ENCODE measurements at places on chromosomes 2 and 18.
A peak's percentile ranks its signal among the peaks of the same experiment; 100 is the strongest.

DNA sequence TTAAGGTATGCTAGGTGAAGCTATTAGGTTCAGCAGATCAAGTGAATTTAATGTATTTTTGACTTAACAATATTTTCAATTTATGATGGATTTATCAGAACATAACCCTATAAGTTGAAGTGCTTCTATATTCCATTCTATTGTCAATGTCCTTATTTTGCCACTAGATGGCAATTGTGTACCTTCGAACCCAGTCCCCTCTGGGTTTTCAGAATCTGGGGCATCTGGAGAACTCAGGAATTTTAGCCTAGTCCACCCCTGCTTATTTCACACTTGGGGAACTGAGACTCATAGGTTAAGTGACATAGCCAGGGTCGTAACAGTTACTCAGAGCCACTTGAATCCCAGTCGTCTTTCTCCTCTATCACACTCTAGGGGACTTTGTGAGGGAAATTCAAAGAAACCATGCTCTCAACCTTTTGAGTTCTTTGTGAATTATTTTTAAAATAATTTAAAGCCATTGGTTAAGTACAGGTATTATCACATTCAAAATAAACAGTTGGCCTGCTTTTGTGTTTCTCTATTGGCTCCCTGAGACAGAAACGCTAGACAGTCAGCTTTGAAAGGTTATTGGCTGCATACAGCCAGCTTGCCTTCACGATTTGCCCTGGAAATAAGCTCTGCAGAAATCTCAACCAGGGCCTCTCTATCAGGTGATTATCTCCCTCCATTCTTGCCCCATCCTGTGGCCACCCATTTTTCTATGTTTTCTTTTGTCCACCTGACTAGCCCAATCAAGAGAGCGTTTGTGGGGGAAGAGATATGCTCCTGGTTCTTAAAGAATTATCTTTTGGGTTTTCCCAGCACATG is 145.0 kb downstream of the TTC27 start:
- peak; percentile 14 for DNase-seq

DNA sequence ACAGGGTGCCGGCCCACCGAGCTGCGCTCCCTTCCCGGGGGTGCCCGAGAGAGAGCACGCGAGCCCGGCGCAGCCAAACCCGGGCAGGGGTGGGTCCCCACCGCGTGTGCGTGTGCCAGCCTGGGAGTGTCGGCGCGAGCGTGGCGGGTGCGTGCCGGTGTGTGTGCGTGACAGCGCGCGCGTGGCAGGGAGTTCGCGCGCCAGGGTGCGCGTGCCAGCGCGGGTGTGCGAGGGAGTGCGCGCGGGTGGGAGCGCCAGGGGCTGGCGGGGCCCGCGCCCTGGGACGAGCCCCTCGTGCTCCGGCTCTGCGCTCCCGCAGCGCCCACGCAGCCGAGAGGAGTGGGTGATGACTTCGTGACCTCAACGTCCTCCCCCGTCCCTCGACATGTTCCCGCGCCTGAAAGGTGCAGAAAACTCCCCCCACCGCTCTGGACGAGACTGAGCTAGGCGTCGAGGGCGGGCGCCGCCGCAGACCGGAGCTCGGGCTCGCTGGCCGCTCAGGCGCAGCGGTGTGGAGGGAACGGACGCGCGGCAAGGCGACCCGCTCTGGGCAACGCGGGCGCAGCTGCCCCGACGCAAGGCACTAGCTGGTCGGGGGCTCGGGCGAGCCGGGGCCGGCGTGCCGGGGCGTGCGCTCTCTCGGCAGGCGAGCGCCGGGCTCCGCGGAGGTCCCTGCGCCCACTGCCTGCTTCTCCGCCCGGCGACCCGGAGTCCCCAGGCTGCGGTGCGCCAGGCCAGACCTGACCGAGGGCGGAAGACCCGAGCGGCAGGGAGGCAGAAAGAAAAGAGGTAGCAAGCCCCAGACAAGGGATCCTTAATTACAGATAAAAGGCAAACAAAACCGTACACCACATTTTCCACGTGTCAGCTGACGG is 582.8 kb downstream of the ZEB2 start:
- DNase-seq: no peak

DNA sequence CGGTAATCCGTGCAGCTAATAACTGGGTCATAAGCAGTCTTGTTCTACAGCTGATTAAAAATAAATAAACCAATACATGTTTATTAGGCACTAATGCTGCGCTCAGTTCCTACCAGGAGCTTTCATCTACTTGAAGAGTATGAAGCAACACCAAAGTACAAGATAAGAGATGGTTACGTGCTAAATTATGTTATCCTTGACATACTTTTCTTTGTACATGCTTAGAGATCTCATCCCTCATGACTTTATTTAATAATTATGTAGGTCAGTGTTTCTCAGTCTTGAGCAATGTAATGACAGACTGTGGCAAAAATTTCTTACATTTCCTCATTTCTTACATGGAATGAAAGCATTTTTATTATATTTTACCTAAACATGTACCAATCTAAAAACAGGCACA is 54.6 kb upstream of the COBLL1 start:
- DNase-seq: peak; percentile 80

DNA sequence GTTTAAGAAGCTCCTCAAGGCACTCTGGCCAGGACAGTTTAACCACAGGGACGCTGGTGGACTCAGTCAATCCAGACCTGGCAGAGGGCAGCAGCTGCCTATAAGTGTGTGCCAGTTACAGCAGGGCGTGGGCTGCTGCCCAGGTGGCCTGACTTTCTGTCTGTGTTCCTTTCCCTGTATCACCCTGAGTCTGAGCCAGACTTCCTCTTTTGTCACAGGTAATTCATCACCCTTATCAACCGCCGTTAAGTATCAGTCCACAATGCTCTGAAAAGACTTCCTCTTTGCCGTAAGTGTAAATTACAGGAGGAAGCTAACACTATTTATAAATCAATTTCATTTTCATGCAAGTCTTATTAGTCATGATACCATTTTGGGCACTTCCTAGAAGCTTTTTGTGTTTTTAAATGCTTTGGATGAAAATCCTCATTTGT is 7.0 kb downstream of the LPIN1 start:
- peak; percentile 31 for DNase-seq

DNA sequence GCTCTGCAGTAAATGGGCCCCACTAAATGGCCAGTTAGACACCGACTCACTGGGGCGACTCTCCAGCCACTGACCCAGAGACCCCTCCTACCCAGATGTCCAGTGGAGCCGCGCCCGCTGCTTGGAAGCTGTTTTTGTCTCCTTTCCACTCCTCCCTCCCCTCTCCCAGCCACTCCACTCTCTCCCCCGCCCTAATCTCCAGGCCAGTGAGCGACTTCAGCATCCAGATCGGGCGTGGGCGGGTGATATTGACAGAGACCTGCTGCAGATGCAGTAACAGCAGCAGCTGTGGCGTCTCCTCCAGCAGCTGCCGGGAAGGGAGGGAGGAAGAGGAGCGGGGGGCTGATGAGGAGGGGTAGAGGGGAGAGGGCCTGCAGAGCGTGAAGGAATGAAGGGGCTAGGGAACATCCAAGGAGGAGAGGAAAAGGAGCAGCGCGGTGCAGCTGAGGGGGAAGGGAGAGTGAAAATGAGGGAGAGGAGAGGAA is at the start of gene SCN7A:
SCN7A (minus strand) TSS at position 110 of the 485 bp plus-strand sequence. CDS start 16,553 bp downstream, outside the sequence.
- DNase-seq: no peak

DNA sequence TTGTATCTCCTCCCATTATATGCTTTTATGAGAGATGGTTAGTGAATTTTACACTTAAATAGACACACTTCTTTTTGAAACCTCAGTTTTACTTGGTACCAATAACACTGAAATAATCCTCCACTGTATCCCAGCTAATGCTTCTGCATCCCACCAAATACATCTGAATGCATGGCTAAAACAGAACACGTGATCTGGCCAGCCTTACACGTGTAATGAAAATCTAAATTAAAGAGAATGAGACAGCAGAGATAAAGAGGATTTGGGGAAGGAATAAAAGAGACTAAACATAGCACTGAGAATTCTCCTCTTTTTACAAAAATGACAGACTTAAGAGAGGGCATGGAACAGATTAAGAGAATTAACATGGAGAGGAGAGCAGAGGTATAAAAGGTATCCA is 612.2 kb downstream of the NRXN1 start:
- DNase-seq: no peak

- DNase-seq: peak; percentile 13
Observed at GRCh38 chr2:220654322-220654721, 917.8 kb downstream of the EPHA4 start.

DNA sequence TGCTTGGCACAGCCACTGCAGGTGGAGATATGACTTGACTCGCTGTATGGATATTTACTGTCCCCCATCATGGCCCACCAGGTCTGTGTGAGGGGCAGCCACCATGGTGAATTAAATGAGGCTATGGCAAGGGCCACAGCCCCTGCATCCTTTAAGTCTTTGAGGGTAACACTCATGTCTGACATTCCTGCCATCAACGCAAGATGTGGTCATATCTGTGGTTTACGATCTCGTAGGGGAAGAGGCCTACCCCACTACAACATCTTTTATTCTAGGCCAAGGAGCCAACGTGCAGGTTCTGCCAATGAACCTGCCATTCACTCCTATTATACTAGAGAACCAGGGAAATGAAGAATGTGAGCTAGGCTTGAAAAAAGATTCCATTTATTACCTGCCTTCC is 381.6 kb upstream of the ID2 start:
- no peak for DNase-seq

- no peak for DNase-seq
Observed at GRCh38 chr18:45525301-45525700, 90.0 kb upstream of the SLC14A2 start.

- DNase-seq: peak; percentile 46
Observed at GRCh38 chr18:62452280-62452831, 70.5 kb upstream of the ZCCHC2 start.

- no peak for DNase-seq
Observed at GRCh38 chr2:148666555-148666954, 22.0 kb downstream of the EPC2 start.

DNA sequence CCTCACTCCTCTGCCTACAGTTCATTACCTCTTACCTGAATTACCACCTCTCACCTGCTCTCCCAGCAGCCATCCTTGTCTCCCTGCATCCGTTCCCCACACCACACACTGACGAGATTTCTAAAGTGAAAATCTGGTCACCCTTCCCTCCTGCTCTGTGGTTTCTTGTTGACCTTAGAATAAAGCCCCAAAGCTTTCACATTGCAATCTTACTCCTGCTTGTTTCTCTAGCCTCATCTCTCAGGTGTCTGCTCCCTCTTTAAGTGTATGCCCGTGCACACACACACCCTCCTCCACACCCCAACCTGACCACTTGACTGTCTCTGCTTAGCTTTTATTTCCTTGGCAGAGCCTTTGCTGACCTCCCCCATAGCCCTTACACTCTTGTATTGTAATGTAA is 122.0 kb upstream of the SKOR2 start:
- DNase-seq: no peak

- peak; percentile 19 for DNase-seq
Observed at GRCh38 chr2:173296235-173296634, 58.4 kb upstream of the CDCA7 start.

GRCh38 chr2:160376576-160376975 is 117.0 kb downstream of the RBMS1 start:
- peak; percentile 55 for DNase-seq

DNA sequence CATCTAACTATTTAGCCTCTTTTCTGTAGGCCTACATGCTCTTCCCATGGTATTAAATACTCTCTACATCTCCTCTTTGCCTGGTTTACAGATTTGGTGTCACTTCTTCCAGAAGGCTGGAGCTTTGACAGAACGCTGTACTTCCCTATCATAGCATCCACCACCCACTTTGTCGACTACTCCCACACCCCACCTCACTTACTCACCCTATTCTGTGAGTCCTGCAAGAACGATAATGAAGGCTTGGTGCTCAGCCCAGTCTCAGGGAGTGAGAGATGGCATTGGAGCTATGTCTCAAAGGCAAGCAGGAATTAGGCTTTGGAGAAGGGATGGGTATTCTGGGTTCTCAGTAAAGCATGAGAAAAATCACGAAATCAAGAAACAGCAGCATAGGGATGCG is 20.3 kb upstream of the KDM3A start:
- no peak for DNase-seq

- DNase-seq: no peak
Observed at GRCh38 chr2:50922506-50922905, 109.4 kb downstream of the NRXN1 start.

- peak; percentile 5 for DNase-seq
Observed at GRCh38 chr2:151774506-151774905, 40.2 kb upstream of the NEB start.

DNA sequence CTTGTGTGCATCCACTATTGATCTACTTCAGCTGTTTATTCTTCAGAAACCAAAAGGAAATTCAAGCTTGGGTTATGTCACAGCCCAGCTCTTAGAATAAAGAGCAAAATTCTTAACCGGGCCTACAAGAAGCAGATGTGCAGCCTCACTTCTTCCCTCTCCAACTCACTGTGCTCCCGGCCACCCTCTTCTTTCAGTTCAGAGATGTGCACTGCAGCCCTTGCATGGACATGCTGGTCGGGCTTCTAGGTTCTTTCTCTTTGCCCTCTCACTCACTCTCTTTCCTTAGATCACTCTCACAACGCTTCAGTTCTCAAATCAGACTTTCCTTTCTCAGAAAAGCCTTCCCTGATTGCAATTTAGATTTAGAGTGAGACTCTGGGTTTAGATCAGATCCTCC is 104.1 kb downstream of the CHN1 start:
- DNase-seq: no peak

- no peak for DNase-seq
Observed at GRCh38 chr2:120066800-120067547, 54.1 kb downstream of the EPB41L5 start.

- DNase-seq: peak; percentile 71
Observed at GRCh38 chr2:36433311-36434217, 78.0 kb downstream of the CRIM1 start.

GRCh38 chr2:174846941-174847938 is 83.0 kb upstream of the CHRNA1 start:
- peak; percentile 51 for DNase-seq

GRCh38 chr18:27948986-27949385 is 227.9 kb downstream of the CDH2 start:
- DNase-seq: no peak

- no peak for DNase-seq
Observed at GRCh38 chr2:157691695-157692094, 63.0 kb upstream of the ACVR1C start.

DNA sequence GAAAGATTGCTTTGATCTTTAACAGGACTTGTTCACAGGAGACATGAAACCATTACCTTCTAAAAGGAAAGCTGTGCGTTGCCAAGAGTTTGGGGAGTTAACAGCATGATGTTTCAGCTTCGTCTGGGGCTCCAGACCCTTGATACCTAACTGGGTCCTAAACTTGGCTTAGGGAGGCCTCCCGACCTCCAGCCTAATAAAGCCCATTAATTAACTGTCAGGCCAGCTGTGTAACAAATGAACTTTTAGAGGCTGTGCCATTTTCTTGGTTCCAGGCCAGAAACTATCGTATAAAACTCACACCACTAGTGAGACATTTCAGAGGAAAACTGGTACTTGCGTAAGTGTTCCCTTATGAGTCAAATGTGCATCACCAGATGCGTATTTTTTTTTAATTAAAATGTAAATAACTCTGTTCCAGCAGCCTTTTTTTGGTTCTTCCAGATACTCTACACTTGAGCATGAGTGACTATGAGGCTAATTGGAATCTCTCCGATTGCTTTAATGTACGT is 236.5 kb downstream of the BCL2 start:
- DNase-seq: no peak

- DNase-seq: no peak
Observed at GRCh38 chr2:127606625-127607398, 39.1 kb upstream of the GPR17 start.

- DNase-seq: no peak
Observed at GRCh38 chr2:151614159-151614558, 120.1 kb downstream of the NEB start.

GRCh38 chr2:145085612-145086011 is 565.7 kb upstream of the ZEB2 start:
- no peak for DNase-seq

- no peak for DNase-seq
Observed at GRCh38 chr18:51739044-51739666, 541.7 kb upstream of the MEX3C start.

Measured in NCI-H226 (cell line).